Activated CD4-positive, alpha-beta T cell treated with anti-CD3 and anti-CD28 coated beads, Interleukin-2, amount 10 ng/mL, durations not matched to agents 7 days and 5 days (primary cell): ENCODE measurements at places on chromosomes 3 and 15. TPM values are rescaled to one million over a fixed set of nuclear protein-coding genes. Genes with fewer than 3 reads are reported as not detected.

The EIF4E3 gene
- 90.4 TPM for total RNA-seq

The MUC20 gene
- 1.4 TPM for total RNA-seq

The APOD gene
- total RNA-seq = not detected

DNA sequence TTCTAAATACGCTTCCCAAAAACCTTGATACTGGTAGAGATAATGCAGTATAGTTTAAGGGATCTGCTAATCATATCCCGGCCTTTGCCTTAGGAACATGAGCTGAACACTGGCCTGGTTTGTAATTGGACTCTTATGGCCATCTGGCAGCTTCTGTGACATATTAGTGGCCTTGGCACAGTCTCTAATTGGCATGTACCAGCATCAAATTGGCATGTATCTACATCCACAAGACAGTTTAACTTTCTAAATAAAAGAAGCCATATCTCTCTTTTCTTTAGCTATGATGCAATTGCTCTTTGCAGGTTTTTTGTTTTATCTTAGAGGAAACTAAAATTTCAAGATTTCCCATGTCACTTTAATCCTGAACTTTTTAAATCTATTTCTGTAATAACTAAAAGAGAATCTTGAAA is 44.6 kb upstream of the FILIP1L start:
- DNase-seq = no peak

- no peak for DNase-seq
Measured at GRCh38 chr3:101284757-101285156, 35.6 kb downstream of the IMPG2 start.

DNA sequence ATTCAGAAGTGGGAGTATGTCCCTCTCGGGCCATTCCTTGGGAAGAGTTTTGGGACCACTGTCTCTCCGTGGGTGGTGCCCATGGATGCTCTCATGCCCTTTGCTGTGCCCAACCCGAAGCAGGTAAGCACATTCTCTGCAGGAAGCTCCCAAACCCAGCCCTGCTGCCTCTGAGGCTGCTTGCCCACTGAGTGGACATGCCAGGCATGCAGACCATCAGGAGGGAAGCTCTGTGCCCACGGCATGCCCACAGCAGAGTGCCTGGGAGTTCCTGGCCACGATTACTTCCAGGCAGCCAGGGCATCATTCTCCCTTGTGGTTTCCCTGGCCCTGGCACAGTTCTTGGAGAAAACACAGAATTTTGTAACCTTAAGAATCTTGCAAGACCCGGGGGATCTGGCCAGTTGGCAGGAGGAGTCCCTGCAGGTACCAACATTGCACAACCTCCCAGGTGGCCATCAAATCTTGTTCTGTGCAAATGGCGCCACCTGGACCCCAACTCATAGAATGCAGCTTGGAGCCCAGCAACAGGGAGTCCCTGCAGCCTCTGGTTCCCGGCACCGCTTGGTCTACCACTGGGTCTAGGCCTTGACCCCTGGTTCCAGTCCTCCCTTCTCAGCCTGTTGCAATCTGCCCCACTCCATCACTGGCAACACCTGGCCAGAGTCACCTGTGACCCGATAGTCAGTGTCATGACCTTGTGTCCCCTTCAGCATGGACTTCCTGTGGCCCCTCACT is 20.4 kb downstream of the FAH start:
- peak; percentile 80 for DNase-seq

DNA sequence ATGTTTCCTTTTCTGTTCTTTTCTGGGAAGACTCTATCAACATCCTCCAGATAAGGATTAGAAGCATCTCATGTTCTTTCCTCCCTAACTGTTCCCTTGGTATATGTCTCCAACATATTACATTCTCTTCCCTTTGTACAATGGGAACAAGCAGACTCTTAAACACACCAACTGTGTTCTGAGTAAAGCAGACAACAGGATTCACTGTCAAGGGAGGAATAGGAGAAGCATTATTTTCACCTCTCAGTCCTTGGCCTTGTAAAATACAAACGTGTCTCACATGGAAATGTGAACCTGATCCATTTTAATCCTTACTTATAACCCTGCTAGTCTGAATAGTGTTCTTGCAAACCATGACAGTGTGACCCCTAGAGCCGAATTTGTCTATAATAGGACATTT is 19.6 kb downstream of the GYG1 start:
- DNase-seq = no peak
